ENCODE measurements at places on chromosomes 13 and 19.

DNA sequence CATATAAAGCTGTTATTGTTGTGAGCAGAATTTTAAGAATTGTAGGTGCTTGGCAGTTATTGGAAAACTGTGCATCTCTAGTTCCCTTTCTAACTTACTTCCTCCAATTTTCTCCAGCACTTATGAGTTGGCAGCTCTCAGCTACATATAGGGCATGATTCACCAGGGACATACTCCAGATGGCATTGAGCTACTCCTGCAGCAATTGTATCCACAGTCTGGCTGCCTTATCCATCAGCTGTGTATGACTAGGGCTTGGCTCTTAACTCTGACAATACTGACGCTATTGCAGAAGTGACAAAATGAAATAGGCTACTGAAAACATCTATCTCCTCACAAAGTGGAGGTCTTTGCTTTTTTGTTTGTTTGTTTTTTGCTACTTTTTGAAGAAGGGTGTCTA, 276.7 kb downstream of the POU4F1 start:
- DNase-seq: no peak

DNA sequence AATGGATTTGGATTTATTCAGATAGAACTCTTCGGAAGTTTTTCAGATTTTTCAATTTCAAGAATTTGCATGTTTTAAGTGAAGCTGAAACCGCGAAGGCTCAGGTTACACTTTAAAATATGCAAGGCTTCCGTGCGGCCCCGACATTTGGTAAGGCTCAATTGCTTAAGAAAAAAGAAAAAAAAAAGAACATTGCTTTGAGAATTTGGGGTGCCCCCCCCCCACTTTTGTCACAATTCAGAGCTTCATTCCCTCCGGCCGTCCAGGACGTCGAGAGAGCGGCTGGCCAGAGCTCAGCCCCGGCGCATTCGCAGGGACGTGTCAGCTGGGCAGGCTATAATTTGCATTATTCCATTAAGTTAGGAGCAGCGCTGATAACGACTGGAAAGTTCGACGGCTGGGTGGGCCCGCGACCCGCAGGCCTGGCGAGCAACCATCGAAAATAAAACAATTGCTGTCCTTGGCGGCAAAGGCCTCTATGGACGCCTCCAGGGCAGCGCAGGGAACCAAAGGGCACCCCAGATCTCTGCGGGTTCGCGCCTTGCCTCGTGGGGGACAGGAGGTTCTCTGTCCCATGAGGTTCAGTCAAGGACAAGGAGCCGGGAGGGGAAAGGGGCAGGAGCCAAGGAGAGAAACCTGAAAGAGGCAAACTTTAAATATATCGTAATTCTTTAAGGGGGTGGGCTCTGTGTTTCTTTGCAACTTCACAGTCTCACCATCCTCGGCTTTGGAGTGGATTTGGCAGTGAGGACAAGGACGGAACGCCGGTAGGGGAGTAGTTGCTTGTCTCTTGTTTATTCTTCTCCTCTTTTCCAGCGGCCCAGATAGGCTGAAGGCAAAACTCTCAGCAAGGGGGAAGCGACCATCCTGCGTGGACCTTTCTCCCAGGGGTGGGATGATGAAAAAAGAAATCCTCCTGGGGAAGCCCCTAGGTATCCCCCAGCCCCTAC, 7.0 kb downstream of the SOX21 start:
- no peak for DNase-seq

DNA sequence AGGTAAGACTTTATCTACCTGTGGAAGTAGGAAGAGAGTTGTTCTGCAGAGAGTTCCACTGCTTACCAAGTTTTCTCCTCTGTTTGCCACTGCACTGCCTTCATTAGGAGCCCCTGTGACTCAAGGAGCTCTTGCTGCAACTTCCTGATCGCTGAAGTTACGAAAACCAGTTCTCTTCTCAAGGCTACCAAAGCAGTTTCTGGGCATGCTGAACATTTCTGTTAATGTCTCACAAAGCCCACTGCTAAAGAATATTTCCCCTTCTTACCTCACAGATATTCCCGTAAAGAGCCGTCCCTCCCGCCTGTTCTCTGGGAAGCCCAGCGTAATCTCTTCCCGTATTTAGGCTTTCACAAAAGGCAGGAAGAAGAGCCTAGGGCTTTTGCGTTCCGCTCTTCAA, 82.6 kb upstream of the OXGR1 start:
- no peak for DNase-seq

DNA sequence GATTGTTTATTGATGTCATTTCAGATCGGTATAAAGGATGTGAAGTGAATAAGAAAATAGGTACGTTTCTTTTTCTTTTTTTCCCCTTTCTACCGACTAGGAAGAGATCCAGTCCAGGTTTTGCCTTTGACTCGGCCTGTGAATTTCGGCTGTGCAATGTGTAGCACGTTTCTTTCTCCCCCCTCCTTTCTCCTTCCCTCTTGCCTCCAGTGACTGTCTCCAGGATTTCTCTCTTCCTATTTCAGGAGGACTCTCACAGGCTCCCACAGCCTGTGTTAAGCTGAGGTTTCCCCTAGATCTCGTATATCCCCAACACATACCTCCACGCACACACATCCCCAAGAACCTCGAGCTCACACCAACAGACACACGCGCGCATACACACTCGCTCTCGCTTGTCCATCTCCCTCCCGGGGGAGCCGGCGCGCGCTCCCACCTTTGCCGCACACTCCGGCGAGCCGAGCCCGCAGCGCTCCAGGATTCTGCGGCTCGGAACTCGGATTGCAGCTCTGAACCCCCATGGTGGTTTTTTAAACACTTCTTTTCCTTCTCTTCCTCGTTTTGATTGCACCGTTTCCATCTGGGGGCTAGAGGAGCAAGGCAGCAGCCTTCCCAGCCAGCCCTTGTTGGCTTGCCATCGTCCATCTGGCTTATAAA, at the start of gene GPC6:
TSS of gene GPC6 (plus strand) at position 185 of the 657 bp plus-strand sequence.
- DNase-seq: no peak

DNA sequence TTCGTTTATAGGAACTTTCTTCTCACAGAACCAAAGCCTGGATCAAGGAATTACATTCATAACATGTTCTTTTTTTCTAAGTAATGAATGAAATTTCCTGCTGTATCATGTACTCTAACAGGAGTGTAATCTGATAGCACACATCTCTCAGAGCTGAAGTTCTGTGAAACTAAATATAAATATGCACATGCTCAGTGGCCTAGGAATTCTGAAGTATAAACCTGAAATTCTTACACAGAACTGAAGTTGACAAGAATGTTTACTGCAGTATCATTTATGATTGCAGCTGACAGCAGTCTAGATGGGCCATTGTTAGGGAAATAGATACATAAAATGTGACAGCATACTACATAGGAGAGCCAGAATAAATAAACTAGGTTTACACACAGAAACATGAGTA, 54.5 kb downstream of the USP12 start:
- DNase-seq: no peak

GRCh38 chr19:55027472-55028337, 10.4 kb downstream of the GP6 start:
- no peak for DNase-seq

- no peak for DNase-seq
These were observed 10.1 kb downstream of the TMEM91 start for GRCh38 chr19:41386442-41386841.

DNA sequence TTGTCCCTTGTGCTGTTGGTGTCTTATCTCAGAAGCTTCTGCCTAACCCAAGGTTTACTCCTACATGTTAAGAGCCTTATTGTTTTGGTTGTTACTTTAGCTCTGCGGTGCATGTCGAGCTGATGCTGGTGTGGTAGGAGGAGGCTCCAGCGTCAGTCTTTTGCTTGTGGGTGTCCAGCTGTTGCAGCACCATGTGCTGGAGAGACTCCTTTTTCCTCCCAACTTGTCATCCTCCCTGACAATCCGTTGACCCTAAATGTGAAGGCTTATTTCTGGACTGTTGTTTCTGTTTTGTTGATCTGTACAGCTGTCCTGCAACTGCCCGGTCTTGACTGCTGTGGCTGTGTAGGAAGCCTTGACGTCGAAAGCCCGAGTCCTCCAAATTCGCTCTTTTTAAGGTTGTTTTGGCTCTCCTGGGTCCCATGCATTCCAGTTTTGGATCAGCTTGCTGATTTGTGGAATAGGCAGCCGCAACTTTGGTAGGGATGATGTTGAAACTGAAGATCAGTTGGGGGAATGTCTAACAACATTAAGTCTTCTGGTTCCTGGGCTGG, 15.3 kb downstream of the NAXD start:
- DNase-seq: no peak

- DNase-seq: no peak
These were observed 20.7 kb downstream of the POMP start for GRCh38 chr13:28679628-28680027.

DNA sequence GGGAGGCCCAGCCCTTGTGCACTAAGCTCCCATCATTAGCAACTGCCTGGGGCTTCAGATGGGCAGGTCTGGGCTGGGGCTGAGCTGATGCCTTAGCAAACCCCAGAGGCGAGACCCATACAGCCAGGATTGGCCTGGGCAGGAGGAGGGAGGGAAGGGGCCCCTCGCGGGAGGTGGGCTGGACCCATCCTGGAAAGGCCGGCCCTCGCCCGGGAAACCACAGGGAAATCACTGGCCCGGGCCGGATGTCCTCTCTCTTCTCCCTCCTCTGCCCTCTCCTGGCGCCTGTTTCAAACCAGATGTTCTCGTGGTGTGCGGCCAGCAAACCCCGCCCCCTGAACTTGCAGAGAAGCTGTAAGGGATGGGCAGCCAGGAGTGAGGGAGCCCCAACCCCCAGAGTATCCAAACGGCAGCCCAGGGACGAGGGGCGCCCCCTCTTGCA, 43.1 kb downstream of the TMEM255B start:
- no peak for DNase-seq

DNA sequence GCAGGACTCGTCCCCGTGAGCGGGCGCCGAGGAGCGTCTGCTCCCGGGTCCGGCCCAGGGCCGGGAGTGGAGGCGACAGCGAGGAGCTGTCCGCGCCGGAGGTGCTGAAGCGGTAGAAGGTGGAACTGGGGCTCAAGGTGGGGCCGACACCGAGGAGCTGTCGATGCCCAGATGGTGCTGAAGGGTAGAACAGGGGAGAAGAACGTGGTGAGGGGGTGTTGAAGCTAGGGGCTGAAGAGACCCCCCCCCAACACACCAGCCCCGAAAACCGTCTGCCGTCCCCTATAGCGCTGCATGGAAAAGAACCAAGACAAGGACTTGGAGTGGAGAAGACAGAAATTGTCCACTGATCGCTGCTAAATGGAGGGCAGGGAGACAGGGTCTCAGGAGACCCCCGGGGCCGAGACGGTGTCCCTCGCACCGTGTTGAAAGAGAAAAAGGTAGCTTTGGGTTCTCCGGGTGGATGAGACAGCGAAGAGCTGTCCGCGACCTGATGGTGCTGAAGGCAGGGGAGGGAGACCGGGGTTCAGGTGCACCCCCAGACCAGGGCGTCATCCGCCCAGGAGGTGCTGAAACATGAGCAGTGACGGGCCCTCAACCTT, 7.1 kb upstream of the PDE4C start:
- DNase-seq: peak; percentile 42
